ENCODE measurements at places on chromosomes 2 and 18.

DNA sequence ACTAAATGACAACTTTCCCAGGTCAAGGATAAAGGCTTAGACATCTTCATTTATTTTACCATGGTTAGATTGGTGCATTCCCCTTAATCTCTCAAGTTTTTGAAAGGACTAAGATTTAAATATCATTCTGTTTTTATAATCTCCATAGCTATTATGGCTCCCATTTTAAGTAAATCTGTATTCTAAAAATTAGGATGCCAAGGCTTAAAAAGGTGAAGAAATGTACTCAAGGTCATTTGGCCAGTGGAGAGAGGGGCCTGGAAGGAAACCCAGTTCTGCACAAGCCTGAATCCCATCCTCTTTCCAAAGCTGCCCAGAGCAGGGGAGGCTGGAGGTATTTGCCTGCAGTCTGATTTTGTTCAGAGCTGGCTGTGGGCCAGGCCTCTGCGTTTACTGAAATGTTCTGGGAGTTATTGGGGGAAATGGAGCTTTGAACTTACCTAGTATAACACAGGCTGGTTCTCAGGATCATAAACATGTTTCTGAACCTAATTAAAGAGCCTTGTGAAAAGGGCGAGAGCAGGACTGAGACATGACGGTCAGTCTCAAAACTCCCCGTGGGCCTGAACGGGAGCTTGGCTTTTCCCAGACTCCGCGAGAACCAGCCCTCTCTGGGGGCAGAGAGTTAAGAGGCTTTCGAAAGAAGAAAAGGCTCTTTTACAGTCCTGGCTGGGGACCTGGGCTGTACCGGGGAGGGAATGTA is 85.6 kb downstream of the DDX1 start:
- DNase-seq: no peak

- DNase-seq: no peak
These were observed 1.1 kb upstream of the MBOAT2 start for GRCh38 chr2:9004338-9005204.

DNA sequence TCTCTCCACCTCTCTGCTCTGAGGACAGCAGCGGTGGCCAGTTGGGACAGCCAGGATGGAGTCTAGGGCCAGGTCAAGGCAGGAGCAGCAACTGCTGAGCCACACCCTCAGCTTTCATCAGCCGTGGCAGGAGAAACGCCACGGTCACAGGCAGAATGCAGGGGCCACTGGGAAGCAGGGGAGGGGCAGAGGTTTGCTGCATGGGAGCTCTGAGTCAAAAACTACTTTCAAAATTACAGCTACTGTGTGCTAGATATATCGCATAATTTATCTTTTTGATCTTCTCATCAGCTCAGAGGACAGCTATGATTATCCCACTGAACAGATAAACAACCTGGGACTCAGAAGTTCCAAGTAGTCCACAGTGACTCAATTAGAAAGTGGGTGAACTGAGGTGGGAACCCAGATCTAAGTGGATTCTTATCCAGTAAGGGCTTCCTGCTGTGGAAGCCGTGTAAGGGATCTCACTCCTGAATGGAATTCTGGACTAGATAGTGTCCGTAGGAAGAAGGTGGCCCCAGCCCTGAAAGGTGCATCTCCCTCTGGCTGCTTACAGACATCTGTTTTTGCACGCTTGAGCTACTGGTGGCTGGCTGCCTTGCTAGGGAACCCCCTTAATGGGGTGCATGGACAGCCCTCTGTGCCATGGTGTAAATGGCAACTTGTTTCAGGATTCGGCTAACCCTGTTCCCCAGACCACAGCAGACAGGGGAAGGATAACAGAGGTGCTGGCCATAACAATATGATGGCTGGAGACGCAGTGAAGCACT is 194.6 kb upstream of the SMAD2 start:
- DNase-seq: no peak

DNA sequence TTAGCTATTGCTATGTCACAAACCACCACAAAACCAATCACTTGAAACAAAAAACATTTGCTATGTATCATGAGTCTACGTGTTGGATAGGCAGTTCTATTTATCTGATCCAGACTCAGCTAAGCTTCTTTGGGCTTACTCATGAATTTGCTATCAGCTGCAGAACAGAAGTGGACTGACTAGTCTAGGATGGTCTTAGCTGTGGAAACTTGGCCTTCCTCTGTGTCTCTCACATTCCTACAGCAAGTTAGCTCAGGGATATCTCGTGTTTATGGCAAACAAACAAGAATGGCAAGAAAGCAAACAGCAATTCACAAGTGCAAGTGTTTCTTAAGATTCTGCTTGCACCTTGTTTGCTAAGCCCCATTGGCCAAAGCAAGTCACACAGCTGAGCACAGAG is 288.0 kb upstream of the TNP1 start:
- no peak for DNase-seq

DNA sequence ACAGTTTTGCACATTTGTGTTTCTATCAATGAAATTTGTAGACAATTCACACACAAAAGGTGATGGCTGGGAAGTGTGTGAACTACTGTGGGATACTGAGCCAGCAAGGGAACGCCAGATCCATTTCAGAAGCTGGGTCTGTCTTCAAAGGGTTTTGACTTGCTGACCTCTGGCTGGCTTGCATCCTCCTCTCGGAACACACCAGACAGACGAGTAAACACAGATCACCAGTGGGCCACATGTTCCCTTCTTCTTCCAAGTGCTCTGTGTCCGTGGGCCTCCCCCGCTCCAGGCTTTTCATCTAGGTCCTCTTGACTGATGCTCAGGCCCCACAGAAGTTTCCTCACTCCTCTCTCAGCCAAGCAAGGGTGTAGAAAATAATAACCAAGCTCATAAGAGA is 122.2 kb upstream of the OSR1 start:
- no peak for DNase-seq

- DNase-seq: no peak
These were observed 63.8 kb downstream of the PLCL1 start for GRCh38 chr2:197868206-197868605.

GRCh38 chr18:56374007-56374655 is 264.3 kb downstream of the TXNL1 start:
- DNase-seq: no peak

DNA sequence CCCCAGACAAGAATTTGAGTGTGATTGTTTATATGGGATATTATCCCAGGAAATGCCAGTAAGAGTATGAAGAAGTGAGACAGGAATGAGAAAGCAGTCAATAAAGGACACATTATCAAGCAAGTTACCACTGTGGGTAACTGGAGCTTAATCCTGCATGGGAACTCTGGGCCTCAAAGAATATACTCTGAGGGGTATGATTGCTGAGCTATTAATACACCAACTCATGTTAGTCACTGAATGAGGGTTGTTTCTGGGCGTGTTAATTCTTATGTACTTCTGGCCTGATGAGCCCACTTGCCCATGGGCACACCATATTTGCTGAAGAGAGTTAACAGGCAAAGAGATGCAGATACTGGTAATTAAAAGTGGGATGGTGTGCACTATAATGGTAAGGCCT is 26.6 kb upstream of the PAIP2B start:
- no peak for DNase-seq

DNA sequence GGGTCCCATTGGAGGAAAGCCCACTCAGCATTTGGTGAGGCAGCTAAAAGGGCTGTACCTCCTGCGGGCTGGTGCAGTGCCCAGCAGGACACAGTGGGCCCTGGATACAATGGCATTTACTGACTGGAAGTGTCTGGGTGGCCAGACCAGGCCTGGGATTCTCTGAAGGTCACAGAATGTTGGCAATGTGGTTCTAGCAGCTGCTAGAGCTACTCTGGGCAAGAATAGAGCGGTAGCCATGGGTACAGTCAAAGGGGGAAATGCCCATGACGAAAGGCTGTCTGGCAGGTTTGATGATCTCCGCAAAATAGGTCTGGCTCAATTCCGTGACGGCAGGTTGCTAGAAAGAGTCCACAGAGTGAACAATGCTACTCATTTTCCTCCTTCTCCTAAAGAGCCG is 241.8 kb downstream of the AFF3 start:
- no peak for DNase-seq

- no peak for DNase-seq
These were observed 21.6 kb downstream of the HPCAL1 start for GRCh38 chr2:10324095-10324832.

DNA sequence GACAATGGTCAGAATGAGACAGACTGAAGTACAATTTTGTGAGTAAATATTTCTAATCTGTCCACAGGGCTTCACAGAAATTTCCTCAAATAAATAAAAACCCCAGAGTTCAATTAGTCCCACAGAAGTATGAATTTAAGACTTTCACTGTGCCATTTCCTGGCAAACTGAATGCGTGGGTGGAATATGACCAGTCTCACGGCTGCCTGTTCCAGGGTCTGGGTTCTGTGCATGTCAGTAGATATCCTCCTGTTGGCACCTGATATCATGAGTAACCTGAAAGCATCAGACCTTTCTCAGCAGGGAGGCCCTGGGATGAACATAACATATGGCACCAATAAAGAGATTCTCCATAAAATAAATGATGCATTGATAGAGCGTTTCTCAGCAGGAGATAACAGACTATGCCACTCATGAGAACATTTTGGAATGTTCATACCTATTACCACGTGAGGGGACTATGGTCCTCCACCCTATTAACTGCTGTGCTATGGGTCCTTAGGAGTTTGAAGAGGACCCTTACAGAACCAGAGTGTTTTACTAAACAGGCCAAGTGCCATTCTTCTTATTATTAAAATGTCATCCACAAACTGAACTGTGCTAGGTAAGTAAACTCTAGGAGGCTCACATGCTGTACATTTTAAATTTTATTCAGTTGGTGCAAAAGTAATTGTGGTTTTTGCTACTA is 10.6 kb upstream of the MALL start:
- no peak for DNase-seq

- DNase-seq: no peak
These were observed 639 bp downstream of the EPB41L3 start for GRCh38 chr18:5543036-5543680.

GRCh38 chr18:49527631-49528327 is 34.1 kb upstream of the LIPG start:
- DNase-seq: no peak

DNA sequence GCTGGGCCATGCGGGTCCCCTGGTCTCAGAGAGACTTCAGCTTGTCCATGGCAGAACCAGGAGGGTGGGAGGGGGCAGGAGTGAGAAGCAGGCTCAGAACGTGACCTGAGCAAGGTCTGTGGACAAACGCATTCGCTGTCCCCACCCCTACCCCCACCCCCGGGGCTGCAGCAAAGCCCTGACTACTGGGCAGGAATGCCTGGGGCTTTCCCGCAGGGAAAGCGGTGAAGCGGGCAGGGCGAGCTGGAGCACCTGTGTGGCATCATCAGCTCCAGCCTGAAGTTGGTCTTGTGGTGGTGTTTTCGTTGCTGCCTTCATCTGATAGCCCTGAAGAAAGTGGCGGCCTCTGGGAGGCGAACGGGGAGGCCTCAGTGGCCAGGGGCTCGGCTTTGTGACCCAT is 26.1 kb upstream of the ALKAL2 start:
- DNase-seq: no peak

DNA sequence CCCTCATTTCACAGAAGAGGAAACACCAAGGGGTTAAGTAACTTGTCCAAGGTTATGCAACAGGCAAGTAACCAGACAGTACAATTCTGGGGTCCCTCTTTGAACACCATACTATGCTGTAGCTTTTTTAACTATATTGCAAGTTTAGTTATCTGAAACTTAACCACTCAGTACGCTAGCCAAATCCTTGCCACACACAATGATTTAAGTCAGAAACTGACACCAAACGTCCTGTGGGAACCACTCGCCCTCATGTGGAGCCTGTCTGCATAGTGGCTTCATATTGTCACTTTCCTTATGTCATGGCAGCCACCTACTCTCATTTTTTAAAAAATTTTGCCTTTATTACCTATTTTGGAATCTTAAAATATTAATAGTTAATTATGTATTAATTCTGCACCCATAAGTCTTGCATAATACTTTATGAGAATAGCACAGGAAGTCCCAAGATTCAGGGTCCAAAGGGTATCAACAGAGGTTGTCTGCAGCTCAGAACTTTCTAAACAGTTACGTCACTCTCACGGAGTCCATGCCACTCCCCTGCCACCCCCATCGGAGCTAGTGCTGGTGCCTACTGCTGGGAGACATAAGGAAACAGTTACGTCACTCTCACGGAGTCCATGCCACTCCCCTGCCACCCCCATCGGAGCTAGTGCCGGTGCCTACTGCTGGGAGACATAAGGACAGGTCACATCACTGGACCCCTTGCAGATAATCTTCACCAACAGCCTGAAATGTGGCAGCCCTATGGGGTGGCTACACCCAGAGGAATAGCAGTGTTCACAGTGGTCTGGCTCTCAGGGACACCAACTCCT is 99.0 kb downstream of the L3MBTL4 start:
- no peak for DNase-seq

- DNase-seq: no peak
These were observed 137.2 kb downstream of the FTCDNL1 start for GRCh38 chr2:199713746-199714145.

GRCh38 chr2:37555457-37555856 is 116.0 kb downstream of the CDC42EP3 start:
- no peak for DNase-seq

DNA sequence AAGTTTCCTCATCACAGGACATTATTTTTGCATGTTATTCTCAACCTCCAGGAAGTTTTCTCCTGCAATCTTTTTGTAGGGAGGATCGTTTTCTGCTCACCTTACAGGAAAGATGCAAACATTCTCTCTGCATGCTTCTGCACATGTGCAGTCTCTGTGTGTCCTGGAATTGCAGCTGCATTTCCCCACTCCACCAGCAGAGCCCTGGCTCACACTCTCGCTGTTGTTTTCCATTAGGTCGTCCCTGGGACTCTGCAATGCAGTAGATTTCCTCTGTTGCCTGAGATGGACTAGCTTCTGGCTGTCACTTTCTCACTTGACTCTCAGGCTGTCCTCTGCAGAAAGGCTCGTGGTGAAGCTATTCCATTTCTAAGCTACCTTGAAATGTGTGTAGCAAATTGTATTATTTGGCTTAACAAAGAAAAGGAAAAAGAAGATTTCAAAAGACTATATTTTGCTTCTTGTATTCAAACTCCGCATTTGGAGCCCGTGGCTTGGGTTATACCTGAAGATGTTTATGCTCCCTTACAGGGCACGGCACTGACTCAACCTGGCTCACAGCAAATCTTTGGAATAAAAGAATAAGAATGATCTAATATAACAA is 346.7 kb downstream of the RAD51AP2 start:
- no peak for DNase-seq
